Left ventricle myocardium superior (tissue), 1 donor: ENCODE measurements at places on chromosomes 7 and 10. TPM values are rescaled to one million over a fixed set of nuclear protein-coding genes. Genes with fewer than 3 reads are reported as not detected.

SEMA4G gene
- 1.6 TPM for total RNA-seq

DNA sequence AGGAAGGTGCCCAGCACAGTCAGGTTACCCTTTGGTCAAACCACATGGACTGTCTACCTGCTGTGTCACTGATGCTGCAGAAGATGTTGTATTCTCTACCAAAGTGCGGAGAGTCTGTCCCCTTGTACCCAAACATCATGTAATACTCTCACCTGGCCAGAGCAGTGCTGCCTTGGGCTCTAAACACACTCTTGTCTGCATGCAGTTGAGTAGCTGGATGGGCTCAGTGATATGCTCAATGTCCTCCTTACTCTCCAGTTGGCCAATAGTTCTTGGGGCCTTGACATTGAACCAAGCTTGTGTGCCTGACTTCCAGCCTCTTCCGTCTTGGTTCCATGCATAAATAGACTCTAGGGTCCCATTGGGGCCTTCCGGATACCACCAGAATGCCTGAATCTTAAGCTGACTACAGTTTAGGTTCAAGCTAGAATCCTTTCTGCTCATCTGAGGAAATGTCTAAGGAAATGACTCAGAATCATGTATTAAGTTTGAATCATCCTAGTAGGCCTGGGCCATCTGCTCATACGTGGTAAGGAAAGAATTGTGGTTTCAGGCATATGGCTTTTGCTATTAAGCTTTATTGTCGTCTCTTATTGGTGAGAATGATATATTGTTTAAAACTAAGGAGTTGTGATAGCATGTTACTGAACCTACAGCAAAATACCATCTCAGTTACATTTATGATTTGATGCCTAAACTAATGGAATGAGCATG lies 118.0 kb downstream of the OTUD1 start:
- DNase-seq, result no peak

DNA sequence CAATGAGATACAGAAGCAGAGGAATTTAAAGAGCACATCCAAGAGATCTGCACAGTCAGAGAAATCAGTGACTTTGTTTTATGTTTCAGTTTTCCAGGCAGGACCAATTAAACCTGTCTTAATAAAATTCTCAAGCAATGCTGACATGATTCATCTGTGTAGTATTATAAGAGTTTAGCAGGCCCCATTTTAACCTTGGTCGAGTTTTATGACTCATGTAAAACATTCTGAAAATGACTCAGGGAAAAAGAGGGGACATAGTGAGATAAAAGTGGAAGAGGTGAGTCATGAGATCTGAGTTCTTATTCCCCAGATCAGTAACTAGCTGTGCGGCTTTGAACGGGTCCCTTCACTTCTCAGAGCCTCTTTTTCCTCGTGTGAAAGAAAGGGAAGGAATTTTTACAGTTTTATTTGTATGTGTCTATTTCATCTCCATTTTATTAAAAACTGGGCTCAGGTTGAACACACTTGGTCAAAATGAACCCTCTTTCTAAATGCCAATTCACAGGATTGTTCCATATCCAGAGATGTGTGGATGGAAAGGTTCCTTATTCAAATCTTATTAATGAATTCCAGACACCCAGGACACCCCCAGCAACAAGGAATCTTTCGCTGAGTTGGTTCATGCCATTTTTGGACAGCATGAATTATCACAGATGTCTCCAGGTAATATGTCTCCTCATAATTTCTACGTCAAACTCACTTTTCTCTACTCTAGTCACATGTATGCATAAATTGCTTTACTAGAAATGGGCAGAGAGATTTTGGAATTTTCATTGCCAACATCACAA lies 143.2 kb downstream of the JAZF1 start:
- no peak for DNase-seq

DNA sequence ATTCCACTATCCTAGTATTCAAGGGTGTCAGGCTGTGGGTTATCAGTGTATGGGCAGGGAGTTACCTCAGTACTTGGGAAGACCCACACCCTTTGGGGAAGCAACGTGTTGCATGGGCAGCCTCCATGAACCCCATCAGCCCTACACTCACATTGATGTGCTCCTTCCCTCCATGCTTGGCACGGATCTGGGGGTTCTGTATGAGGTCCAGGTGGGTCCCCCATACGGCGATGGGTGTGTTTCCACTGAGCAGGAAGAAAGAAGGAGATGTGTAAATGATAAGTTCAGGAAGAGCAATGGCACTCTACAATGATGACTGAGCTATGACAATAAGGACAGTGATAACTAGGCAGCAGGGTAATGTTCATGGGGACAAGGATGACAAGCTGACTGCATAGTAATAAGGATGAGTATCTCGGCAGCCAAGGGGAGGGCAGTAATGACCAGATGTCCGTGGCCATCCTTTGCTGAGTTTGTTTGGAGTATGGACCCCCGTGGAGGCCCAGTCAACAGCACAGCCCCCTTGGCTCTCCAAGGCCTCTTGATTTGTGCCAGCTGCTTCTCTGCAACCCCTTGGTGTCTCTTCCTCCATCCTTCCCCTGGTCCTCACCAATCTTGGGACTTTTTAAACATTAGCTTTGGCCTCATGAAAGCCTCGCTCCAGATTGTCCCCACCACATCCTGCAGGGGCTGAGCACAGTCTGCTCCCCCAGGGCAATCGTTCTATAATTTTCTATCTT lies 394.2 kb downstream of the PLXNA4 start:
- DNase-seq, result no peak

GRCh38 chr7:114548081-114548980 lies 133.7 kb downstream of the FOXP2 start:
- no peak for DNase-seq
